ENCODE measurements at places on chromosomes 4 and X.

DNA sequence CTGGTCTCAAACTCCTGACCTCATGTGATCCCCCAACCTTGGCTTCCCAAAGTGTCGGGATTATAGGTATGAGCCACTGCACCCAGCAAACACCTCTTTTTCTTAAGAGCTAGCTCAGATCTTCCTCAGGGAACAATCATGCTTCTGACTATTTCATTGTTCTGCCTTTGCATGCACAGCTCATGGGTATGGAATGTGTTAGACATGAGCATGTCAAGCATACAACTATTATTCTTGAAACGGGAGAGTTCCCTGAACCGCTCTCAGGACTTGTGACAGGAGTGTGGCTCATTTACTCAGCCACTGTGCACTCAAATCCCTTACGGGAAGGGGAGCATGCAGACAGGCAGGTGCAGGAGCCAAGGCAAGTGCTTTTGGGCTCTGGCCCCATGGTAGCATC, 231.7 kb upstream of the TAPT1 start:
- DNase-seq = no peak

DNA sequence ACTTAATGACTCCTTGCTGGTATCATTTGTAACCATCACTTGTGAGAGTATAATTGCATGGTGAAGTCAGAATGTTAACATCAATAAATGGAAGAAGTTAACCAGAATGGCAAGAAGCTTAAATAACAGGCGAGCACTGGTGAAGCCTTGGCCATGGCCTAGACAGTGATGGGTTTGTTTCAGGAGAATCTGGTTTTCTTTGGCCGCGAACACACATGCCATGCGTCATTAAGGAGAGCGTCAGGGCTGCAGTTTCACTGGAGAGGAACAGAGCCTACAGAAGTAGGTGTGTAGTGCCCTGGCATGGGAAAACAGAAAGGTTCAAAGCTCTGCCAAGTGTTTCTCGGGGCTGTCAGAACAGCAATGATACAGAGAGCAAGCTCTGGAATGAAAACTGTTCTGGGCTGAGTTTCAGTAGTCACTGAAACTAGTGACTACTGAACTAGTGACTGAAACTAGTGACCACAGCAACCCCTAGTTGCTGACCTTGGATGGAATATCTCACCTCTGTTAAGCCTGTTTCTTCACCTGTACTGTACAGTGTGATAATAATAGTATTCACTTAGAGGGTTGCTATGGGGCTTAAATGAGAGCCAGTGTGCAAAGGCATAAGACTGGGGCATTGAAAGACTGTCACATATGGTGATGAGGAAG, 93.8 kb downstream of the C4orf51 start:
- no peak for DNase-seq

DNA sequence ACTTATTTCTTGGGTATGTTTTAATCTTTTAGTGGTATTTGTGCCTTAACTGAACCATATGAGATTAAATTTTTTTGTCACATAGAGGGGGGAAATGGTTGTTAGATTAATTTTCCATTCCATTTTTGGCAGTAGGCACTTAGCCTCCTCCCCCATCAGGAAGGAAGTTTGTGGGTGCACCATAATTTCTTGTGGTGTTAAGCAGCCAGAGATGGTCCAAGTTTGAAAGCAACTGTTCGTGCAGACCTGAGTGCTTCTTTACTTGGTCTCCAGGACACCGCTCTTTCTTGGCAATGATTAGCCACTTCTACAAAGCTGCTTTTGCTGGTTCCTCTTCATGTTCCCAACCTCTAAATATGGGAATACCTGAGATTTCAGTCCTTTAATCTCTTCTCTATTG, 92.7 kb upstream of the RPL34 start:
- no peak for DNase-seq

DNA sequence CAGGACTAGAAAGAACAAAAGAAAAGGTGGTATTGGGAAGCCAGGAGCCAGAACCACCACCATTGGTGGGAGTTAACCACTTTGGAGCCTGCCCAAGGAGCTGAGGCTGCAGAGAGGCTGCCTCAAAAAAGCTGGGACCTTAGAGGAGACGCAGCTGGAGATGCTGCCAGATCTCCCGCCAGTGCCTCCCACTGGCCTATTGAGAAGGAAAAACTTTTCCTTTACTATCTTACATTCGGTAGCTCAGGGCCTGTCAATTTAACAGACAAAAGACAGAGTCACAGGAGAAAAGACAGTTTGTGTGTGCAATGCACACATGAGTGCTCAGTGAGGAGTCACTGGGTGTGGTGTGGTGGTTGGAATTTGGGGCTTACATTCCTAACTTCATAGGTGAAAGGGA, 52.4 kb upstream of the HPSE start:
- DNase-seq = no peak

DNA sequence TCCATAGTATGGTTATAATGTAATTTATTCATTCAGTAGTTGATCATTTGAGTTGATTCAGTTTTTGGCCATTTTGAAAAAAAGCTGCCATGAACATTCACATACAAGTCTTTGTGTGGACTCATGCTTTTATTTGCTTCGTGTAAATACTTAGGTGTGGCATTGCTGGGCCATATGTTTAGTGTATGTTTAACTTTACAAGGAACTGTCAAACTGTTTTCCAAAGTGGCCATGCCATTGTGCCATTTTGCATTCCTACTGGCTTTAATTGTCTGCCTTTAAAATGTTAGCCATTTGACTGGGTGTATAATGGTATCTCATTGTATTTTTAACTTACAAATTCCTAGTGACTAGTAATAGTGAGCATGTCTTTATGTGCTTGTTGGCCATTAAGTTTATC, 8.8 kb downstream of the MTM1 start:
- DNase-seq = no peak

DNA sequence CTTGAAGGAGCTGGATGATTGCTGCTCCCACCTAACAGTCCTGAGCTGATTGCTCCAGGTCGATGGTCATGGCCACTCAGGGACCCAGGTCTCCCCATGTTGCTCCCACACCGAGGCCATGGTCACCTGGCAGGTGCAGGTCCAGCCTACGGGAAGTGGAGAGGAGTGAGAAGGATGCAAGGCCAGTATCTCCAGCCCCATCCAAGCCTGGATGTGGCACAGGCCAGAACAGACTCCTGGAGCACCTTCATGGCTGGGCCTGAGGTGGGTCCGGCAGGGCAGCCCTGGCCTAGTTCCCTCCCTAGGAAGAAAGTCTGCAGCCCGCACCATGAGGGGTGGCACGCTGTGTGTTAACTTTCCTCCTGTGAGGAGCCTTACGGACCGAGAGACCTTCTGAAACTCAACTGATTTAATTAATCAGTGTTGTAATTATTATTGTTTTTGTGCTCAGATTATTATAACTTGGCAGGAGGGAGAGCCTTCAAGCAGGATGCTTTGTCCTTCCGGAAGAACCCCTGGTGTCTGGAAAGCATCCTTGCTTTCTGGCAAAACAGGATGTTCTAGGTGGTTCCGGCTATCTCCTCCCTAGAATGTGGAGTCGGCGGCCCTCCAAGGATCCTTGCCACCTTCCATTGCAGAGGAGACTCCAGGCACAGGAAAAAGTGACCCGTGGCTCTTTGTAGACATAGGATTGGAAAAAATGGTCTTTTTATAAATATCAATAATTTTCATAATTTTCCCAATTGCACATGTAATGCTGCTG, 92.3 kb upstream of the ADRA2C start:
- DNase-seq = no peak

DNA sequence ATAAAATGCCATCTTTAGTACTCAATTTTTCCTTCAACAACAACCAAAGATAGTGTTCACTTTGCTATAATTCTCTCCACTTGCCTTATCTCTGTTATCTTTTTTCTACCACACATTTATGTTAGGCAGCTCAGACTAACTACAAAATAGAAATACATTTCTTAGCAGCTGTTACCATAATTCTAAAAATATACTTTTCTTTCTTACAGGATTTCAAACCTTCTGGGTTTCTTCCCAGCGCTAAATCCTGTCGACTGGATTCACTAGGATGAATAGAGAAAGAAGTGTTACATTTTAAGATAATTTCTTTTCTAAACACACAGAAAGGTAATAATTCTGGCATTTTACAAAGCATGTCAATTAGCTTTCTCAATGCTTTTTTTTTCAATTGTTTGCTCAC, 105.5 kb upstream of the GK2 start:
- DNase-seq = no peak

DNA sequence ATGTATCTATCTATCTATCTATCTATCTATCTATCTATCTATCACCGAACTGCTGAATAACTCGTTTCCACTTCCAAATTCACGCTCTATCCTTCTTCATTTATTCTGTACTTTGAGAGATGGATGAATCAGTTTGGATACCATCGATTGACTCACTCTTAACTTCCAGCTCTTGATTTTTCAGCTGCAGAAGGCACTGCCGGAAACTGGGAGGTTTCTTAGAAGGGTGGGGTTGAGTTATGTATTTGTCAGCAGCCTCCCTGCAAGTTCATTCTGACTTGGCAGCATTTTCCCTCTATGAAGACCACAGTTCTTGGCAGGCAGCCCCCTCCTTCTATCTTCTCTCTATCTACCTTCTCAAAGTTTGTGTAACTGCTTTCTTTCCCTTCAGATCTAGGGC, 112.0 kb upstream of the MAGEB18 start:
- no peak for DNase-seq

- no peak for DNase-seq
Observed at GRCh38 chrX:19924285-19924684, 36.9 kb upstream of the SH3KBP1 start.

DNA sequence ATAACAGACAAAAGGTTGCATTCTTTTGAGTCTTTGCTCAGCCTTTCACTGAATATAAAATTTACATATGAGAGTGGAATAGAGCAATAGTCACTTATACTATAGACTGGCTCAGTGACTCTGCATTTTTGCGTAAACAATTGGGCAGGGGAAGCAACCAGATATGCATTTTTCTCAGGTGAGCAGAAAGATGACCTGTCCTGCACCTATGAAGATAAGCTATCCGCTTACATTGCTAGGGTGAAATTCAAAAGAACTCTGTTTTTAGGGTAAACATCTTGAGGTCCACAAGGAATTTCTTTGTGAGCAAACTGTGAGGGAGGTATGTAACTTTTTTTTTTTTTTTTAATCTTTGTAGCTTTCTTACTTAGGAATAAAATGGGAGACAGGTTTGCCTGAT, 602.4 kb upstream of the PRKX start:
- DNase-seq = no peak

DNA sequence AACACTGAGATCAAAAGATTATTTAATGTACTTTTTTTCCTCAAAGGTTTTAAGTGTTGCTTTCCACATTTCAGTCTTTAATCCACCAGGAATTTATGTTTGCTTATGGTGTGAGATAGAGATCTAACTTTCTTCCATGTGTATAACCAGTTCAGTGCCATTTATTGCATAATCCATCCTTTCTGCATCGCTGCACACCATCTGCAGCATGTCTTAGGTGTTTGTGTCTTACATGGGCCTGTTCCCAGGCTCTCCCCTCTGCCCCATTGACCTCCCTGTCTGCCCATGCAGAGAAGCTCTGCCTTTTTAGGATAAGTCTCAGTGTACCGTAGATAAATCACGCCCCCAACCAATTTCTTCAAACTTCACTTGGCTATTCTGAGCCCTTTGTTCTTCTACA, 30.3 kb downstream of the NSDHL start:
- no peak for DNase-seq

DNA sequence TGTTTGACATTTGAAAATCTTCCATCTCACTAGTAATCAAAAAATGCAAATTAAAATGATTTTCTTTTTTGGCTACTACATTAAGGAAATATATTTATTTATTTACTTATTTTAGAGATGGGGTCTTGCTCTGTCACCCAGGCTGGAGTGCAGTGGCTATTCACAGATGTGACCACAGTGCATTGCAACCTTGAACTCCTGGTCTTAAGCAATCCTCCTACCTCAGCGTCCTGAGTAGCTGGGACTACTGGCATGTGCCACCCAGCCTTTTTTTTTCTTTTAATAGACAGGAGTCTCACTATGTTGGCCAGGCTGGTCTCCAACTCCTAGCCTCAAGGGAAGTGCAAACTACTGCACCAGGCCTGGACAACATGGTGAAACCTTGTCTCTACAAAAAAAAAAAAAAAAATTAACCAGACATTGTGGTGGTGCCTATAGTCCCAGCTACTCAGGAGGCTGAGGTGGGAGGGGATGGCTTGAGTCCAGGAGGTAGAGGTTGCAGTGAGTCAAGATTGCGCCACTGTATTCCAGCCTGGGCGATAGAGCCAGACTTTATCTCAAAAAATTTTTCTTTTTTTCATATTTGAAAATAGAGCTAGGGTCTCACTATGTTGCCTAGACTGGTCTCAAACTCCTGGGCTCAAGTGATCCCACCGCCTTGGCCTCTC, 4.4 kb upstream of the SMIM14 start:
- DNase-seq = no peak

DNA sequence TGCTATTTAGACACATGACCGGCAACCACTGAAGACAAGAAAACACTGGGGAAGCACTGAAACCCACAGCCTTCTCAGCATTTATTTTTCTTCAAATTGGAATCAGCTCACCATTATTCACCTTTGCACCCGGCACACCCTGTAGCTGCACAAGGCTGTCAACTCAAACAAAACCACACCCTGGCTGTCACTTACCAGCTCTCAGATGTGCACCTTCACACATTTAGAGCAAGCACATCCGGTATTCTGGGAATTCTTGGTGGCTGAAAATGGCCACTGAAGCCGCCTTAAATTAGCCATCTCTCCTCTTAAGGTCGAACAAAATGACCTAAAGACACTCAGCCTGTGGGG, 5.9 kb downstream of the ZFYVE28 start:
- DNase-seq = peak; percentile 37

DNA sequence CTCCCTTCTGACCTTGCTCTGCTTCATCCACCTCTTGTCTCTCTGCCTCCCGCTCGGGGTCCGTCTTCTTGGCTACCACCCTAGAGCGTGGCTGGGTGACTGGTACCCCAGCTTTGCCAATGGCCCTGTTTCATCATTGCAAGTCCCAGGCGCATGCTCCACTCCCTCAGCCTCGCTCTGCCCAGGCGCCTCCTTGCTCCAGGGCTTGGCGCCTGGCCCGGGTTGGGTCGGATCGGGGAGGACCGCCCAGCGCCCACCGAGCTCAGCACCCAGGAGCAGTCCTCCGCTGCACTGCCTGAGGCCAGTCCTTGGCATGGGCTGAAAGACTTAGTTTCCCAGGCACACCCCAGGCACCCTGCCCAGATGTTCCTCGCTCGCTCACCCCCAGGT, 577 bp downstream of the BGN start:
- DNase-seq = no peak

DNA sequence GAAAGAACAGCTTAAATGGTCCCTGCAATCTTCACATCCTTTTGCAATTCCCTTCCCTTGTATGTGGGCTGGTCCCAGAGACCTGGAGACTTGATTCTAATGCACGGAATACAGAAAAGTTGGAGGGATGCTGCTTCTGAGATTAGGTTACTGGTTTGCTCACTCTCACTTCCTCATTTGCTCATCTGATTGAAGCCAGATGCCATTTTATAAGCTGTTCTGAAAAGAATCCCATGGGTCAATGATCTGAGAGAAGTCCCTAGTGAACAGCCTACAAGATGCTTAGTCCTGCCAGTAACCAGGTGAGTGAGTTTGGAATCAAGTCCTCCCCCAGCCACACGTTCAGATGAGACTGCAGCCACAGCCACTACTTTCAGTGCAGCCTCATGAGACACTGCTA, 35.9 kb downstream of the MAGEA1 start:
- no peak for DNase-seq
